Activated CD4-positive, alpha-beta T cell treated with anti-CD3 and anti-CD28 coated beads for 1 hour (primary cell): ENCODE measurements at places on chromosomes 6 and 20.

DNA sequence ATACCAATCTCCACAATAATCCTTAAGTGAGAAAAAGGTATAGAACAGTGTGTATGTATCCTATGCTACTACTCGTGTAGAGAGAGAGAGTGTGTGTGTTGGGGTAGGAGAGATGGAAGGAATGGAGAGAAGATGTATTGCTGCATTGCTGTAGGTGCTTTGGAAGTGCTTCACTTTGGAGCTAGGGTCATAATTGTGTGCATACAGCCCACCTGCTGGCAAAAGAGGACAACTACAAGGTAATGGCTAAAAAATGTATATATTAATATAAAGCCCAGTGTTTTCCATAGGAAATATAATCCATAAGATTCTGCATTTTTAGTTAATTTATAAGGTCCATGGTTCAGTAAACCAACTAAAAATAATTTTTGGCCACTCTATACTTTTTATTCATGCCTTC lies 36.1 kb downstream of the SERAC1 start:
- DNase-seq = no peak

DNA sequence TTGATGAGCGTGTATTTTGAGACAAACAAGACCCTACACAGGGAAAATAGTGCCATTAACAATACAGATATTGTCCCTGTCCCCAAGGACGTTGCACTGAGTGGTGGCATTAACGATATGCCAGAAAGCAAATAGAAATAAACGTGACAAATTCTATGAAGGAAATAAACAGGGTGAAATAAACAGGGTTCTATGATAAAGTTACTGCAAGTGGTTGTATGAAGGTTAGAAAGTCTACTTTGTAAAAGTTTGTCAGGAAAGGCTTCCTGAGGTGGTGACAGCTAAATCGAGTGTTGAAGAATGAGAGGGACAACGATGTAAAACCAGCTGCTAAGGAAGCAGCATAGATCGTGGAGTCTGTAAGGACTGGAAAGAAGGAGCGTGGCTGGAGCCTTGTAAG lies 380.2 kb downstream of the LAMA2 start:
- no peak for DNase-seq

DNA sequence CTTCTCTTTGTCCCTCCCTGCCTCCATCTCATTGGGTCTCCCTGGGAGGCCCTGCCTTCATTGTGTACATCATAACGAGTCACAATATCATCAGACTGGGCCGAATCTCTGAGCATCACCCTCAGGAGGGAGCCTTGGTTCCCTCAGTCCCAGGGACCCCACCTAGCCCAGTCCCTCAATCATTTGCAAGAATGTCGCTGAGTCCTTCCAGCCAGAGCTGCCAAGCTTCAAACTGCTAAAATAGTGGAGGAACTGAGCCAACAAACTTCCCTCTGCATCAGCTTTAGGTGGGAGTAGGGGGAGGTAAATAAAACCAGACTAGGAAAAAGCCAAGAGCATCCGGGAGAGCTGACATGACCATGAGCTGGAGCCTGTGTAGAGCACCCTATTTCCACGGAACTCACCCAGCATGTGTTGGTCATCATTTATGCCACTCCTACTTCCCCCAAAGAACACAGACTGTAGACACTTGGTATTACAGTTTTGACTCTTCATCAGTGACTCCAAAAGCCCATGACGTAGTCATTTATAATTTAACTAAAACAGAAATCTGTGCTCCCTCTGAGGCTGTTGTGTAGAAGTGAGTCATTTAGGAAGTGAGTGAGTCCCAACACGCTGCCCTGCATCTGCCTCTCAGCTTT lies 28.8 kb upstream of the IL17A start:
- no peak for DNase-seq

GRCh38 chr6:90065173-90065572 lies 170.9 kb downstream of the GJA10 start:
- DNase-seq = no peak

DNA sequence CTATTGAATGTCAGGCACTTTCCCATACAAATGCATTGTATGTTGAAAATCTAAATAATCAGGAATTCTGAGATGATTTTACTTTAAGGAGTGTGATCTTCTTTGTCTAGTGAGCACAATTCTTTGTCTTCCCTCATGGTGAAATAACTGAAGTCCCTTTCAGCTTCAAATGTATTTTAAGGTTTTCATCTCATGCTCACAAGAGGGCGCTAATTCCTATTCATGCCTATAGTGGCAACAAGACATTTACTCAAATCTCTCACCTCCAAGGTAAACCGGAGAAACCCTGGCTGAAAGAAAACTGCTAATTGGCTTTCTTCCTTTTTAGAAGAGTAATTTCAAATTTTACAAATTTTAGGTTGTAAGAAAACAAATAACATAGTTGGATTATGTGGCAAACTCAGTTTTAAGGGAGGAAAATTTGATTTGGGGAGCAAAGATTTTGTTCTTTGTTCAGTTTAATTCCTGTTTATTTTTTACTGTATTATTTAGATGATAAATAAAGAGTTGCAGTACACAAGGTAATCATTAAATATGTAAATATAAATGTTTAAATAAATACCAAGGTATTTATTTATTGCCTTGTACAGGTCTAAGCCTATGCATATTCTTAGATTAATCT lies 69.1 kb downstream of the SLC35F1 start:
- no peak for DNase-seq

GRCh38 chr20:40535816-40536215 lies 153.2 kb downstream of the MAFB start:
- DNase-seq = no peak

DNA sequence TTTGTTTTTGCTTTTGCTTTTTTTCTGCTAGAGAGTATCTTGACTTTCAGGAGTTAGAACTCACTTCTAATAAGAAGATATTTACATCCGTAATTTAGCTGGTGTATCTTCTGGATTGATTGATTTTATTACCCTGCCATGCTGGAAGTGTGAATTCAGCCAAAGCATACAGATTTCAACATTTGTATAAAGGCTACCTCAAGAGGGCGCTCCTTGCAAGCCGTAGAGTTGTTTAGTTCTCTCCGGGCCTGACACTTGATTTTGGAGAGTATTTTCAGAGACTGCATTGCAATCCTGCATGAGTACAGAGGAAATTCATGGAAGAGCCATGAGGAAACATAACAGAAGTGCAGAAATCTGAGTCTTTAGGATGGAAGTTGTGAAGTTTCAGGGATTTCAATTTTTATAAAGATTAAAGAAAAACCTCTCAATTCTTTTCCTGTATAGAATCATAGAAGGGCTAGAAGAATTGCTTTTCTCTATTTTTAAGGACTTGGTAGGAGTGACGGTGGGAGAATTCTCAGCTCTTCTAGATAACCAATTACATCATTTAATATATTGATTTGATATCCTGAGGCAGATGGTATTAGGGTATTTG lies 66.7 kb upstream of the TIAM2 start:
- peak; percentile 30 for DNase-seq

DNA sequence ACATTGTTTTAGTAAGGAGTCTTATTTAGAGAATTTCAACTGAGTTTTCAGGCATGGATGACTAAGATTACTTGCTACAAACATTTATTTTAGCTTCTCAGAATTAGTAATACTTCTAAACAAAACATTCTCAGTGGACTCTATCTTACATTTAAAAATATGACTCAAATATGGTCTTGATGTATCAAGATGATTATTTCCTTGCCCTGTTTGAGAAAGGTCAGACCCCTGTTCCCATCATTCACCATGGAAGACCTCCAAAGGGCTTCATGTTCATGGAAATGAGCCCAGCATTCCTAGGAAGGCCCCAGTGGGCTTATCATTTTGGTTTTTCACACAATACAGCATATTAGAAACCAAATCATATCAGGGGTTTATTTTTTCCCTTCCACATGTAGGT lies 24.6 kb upstream of the TRPC4AP start:
- DNase-seq = no peak

DNA sequence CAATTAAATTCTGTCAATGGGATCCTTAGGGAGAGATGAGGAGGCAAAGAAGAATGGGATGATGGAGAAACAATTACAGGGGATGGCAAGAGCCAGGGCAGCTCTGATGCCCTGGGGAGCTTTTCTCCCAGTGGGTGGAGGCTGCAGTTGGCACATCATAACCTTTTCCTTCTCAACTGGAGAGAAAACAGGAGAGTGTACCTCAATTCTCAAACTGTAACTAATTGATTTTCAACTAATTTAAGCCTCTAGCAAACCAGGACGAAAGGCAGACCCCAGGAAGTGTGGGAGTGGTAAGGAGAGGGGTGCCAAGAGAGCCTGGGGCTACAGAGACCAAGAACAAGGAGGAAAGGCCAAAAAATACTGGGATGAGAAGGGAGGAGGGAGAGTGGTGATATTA lies 5.7 kb downstream of the BMP5 start:
- DNase-seq = no peak

DNA sequence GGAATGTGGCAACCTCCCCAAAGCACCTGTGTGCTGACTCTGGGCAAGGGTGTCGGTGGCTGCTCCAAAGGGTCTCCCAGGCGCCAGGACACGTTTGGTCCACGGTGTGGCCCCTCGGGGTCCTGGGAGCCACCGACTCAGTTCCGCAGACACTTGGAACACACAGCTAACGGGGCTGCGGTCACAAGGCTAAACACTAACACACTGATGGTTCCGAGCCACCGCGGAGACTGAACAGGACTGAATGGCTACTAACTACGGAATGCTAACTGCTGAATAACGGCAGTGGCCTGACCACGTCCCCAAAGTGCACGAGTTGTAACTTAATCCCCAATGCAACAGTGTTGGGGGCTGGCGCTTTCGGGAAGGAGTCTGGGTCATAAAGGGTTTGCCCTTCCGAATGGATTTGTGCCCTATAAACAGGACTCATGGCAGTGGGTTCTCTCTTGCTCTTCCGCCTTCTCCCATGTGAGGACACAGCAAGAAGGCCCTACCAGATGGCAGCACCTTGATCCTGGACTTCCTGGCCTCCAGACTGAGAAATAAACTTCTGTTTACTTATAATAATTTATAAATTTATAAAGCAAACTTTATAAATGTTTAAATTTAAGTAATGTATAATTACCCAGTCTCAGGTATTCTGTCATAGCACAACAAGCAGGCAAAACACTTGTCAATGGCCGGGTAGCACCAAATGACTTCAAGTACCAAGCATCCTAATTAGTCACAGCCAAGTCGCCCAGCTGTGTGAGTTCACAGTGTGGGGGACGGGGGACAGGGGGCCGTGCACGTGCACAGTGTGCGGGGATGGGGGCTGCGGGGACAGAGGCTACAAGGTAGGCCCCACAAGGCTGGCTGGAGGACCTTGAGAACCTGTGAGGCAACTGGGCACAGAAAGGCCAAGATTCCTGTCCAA lies 2.3 kb upstream of the EEF1A2 start:
- no peak for DNase-seq

DNA sequence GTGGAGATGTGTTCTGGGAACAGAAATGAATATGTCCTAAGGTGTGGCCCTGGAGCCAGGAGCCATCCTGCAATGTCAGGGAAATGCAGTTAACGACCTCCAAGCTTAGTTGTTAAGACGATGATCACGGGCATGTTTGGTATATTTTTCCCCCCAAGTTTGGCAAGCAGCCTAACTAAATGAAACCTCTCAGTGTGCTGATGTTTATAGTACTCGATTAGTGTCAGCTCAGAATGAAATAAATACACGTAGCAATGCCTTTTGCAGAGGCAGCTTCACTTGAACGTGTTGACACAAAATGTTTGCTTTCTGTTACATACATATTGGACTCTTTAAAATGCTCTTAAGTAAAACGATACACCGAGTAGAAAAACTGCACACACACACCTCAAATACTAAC lies 76.2 kb upstream of the OLIG3 start:
- DNase-seq = no peak

DNA sequence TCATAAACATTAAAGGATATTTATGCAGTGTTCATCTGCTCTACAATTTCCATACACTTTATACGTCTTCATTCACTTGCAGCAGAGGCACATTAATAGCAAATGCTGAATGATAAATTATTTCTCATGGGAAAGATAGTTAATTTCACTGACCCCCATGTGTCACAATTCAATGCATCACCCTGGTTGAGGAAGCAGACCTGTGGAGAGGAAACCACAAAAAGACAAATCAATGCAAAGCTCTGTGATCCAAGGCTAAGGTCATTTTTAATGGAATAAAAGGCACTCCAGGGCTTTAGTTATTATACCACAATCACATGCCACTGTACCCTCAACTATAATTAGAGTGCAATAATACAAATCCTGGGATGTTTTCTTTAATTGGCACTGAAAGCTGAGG lies 40.3 kb upstream of the TENT5A start:
- no peak for DNase-seq

DNA sequence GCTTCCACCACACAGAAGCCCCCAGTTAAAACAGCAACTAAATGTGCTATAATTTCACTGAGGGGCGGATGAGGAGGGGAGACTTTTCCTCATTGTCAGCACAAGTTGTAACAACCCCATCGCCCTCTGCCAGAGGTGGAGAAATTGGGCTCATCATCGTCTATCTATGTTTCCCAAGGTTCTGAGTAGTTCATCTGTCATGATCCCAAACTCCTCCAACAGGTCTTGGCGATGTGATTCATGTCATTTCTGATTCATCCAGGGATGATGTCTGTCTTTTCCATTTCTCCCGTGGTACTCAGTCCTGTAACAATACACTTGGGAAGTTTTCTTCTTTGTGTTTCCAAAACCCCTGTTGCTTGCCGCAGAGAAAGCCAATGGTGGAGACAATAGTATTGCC lies 51.0 kb downstream of the TFAP2A start:
- no peak for DNase-seq

- no peak for DNase-seq
Observed at GRCh38 chr6:136901212-136901784, 20.8 kb upstream of the SLC35D3 start.

- DNase-seq = no peak
Observed at GRCh38 chr6:168870982-168871381, 382.7 kb downstream of the THBS2 start.

DNA sequence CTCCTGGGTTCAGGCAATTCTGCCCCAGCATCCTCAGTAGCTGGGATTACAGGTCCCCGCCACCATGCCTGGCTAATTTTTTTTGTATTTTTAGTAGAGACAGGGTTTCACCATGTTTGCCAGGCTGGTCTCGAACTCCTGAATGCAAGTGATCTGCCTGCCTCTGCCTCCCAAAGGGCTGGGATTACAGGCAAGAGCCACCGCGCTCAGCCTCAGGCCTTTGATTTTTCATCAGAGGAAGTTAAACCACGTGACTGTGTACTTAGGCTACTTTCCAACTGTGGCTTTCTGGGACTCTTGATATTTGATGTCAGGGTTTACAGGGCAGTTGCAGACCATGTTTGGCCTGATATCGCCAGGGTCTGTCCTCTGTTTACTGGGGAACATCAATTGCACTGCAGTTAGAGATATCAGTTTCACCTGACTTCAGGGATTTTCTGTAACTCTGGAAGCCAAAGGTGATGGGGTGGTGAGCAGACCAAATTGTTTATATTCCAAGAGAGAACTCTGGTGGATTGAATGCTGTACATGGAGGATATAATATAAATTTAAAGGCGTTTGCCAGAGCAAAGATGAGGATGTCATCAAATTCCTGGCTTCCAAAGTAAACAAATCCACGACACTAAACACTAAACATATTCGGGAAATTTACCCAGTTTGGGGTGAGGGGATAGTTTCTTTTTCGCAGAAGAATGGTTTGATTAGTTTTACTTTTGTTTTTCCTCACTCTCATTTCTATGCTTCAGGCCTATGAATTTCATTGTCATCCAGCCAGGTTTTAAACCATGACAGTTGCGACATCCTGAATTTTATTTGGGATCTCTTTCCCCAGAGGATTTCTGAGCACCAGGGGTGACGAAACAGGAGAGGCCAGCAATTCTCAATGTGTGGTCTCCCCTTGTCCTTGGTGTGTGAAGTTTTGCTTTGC lies 4.2 kb downstream of the PSMF1 start:
- no peak for DNase-seq

- no peak for DNase-seq
Observed at GRCh38 chr20:46156065-46156464, 38.0 kb downstream of the CD40 start.

GRCh38 chr20:31593221-31594001 lies 11.7 kb upstream of the ID1 start:
- no peak for DNase-seq
